ENCODE measurements at places on chromosomes 12 and 14.
A peak's percentile ranks its signal among the peaks of the same experiment; 100 is the strongest.

- DNase-seq, result no peak
Observed at GRCh38 chr12:58819345-58819744, 101.0 kb downstream of the LRIG3 start.

DNA sequence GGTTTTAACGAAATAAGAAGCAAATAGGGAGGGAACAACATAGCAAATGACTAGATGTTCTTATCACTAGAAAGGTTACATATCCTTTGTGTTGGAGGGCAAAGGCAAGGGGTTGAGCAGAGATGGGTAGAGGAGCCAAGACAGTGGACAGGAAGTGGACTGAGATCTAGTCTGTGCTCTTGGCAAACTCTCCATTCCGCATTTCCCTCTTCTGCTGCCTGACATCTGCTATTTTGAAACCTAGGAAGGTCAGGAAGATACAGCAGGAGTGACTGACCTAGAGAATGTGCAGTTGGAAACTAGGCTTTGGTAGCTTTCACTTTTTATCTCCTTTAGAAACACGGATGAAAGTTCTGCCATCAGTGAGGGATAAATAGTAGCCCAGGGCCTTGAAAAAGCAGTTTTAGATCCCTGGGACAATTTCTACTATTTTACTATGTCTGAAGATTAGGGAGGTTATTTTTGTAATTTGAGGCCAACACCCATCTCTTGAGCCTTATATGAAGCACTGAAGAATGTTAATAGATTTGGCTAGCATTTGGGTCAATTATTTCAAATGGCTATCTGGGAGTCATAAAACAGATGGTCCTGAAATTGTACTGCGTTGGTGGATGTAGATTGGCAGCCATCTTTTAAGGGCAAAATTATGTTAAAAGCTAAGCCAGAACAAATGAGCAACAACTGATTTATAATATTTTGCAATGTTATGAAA is 410.3 kb downstream of the PCNX1 start:
- DNase-seq, result no peak

GRCh38 chr12:52423661-52424500 is 10.3 kb downstream of the KRT75 start:
- DNase-seq, result no peak

DNA sequence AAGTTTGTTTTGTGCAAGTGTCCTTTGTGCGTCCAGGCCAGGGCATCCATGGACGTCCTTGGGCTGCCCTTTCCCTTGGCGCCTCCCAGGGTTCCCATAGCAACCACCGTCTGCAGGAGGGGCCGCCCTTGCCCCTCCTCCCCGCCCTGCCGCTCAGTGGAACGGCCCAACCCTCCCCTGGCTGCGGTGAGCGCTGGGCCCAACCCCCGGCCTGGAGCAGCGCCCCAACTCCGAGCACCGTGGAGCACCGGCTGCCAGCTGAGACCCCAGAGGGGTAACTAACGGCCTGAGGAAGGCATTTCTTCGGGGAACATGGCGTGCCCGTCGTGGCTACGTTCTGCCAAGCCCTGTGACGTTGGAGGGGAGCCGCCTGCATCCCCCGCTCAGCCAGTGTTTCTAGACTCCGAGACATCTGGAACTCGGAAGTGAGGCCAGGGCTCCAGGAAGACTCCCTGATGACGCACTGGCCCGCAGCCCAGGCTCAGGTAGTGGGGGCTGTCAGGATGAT is 5.3 kb upstream of the ACACB start:
- peak; percentile 30 for DNase-seq

DNA sequence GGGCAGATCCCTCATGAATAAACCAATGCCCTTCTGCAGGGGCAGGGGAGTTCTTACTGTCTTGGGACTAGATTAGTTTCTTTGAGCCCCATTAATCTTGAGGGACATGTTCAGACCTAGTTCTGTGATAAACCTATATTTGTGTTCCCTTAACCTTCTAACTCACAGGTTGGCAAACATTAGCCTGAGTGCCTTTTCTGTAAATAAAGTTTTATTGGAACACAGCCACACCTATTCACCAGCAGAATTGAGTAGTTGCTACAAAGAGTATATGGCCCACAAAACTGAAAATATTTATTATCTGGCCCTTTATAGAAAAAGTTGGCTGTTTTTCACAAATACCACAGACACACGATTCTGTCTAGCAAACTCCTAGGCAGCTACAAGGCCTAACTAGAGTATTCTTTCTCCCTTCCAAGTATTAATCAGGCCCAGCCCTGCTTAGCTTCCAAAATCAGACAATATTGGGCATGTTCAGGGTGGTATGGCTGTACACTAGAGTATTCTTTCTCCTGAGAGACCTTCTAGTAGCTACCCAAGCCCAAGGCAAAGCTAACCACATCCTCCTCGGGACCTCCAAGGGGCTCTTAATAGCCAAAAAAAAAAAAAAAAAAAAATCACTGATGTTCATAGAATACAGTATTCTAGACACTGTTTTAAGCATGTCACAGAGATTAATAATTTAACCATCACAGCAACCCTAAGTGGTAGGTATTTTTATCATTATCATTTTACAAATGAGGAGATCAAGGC is 199.3 kb upstream of the PWP1 start:
- DNase-seq, result no peak

- no peak for DNase-seq
Observed at GRCh38 chr14:34018564-34019244, 67.8 kb upstream of the EGLN3 start.

DNA sequence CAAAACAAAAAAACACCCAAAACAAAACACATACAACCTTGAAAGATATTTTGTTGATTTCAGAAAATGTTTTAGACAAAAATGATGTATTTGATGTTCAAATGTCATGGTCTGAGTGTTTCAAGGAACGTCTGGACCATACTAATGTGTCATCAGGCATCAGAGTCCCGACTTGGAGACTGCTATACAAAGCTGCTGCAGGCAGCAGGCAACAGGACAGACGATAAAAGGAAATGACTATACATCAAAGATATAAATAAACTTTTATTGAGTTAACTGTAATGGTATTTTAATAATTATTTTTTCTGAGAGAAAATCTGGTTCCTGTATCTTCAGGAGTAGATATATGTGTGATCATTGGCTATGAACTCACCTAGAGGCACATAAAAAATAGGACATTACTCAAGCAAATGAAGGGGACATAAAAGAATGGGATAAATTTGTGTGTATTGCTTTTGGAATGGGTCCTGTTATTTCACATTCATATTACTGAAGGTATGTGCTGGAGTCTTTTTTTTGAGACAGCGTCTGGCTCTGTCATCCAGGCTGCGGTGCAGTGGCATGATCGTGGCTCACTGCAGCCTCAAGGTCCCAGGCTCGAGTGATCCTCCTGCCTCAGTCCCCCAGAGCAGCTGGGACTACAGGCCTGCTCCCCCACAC is 87.3 kb upstream of the HECTD1 start:
- DNase-seq, result no peak

DNA sequence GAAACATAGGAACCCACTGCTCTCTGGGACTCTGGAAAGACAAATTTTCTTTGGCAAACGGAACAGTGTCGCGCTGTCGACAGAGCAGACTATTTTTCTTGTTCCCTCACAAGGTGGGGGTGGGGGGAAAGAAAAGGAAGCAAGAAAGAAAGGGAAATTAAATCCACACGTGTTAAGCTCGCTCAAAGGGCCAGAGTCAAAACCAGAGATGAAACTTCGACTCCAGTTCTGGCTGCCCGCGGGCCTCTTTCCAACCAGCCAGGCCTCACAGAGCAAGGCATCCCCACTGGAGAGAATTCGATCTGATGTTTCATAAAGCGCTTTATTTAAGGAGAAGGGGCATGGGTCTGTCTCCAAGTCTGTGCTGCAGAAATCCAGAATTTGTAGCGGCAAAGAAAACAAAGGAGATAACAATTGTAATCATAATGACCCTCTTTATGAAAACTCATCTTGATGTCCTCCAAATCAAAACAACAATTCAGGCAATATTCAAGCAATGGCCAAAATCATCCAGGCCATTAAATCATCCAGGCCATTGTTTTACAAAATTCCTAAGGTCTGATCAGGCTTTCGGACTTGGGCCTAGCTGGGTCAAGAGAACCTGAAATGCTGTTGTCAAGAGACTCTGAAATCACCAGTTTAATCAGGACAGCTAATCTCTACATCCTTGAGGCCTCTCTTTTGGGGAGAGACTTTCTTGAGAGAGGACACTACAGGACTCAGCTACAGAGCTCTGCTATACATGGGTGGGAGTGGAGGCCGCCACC is 5.3 kb upstream of the TBX5 start:
- no peak for DNase-seq

DNA sequence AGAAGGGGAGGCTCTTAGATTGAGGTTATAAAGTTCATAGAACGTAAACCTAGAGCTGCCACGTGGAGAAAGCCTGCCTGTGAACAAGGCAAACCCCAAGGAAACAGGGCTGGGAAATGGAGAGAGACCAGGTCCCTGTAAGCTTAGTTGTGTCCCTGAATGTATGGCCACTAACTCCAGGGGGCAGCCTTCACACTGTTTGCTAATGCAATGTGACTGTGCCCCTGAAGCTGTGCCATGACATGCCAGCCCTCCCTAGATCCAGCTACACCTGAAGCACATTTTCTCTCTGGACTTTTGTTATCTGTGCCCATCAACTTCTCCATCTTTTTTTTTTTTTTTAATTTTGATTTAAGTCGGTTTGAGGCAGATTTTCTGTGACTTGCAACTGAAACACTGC is 60.6 kb upstream of the TMCC3 start:
- no peak for DNase-seq

- no peak for DNase-seq
Observed at GRCh38 chr12:131923260-131923659, 5.8 kb upstream of the PUS1 start.

DNA sequence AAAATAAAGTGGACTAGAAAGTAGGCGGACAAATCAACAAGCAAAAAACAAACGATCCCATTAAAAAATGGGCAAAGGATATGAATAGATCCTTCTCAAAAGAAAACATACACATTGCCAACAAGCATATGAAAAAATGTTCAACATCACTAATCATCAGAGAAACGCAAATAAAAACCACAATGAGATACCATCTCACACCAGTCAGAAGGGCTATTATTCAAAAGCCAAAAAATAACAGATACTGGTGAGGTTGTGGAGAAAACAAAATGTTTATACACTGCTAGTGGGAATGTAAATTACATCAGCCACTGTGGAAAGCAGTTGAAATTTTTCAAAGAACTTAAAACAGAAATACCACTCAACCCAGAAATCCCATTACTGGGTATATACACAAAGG is 70.3 kb downstream of the RPS6KA5 start:
- DNase-seq, result no peak

DNA sequence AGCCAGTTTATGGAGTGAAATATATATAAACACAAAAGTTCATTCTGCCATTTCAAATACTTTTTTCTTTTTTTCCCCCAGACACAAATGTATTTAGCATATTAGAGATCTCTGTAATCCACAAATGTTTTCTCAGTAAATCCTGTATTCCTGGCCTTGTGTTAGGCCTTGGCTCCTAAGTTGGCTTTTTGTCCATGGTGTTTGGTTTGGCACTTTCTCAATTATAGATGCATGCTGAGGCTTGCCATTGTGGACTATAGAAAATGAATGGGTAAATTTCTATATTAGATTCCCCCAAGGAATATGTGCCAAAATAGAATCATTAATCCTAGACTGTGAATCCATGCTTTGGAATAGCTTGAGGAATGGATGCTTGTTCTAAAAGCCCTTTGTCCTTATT is 17.0 kb downstream of the RIC8B start:
- no peak for DNase-seq

DNA sequence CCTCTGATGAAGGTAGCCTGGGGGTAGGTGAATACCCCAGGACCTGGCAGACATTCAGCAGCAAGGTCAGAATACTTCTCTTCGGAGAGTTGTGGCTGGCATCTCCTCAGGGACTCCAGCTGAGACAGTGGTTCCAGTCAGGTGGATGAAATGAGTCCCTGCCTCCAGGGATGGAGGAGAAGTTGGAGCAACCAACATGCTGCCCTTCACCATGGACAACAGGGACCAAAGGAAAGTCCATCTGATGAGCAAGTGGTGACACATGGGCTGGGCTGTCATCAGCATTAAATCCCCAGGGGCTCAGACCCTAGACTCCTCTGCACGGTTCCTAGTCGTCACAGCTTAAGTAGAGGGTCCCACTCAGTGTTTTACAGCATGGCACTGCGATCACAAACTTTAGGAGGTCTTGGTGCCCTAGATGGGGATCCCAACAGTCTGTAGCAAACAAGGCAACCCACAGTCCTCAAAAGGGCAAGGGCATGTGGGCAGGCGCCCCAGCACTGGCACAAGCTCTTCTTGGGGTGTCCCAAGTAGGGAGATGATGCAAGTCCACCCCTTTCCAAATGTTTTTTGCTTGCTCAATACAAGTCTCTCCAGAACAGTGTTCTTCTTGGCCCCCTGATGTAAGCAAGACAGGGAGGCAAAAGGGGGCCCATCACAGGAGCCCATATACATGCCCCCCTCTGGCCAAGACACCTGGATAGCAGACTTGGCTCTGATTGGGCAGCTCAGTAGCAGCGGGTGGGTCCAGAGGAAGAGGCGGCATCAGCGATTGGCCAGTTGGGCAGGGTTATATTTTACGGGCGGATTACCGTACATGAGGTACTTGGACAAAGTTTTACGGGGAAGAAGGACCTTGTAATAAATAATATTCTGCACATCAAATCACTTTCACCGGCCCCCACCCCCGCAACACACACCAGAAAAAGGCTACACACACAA is 10.8 kb upstream of the CDH24 start:
- DNase-seq, result no peak

DNA sequence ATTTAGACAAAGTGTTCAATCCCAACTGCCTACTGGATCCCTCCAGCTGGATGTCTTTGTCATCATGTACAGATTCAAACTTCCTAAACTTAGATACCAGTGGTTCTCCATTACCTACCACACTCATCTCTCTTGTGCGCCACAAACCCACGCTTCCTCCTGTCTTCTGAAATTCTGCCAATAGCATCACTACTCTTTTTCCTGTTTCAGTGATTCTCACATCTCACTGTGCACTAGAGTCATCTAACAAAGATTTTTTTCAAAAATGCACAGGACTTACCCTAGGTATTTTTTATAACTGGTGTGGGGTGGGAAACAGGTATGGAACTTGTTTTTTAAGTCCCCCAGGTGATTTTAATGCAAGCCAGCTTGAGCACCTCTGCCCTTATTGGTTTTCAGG is 5.9 kb downstream of the PSMB5 start:
- no peak for DNase-seq

DNA sequence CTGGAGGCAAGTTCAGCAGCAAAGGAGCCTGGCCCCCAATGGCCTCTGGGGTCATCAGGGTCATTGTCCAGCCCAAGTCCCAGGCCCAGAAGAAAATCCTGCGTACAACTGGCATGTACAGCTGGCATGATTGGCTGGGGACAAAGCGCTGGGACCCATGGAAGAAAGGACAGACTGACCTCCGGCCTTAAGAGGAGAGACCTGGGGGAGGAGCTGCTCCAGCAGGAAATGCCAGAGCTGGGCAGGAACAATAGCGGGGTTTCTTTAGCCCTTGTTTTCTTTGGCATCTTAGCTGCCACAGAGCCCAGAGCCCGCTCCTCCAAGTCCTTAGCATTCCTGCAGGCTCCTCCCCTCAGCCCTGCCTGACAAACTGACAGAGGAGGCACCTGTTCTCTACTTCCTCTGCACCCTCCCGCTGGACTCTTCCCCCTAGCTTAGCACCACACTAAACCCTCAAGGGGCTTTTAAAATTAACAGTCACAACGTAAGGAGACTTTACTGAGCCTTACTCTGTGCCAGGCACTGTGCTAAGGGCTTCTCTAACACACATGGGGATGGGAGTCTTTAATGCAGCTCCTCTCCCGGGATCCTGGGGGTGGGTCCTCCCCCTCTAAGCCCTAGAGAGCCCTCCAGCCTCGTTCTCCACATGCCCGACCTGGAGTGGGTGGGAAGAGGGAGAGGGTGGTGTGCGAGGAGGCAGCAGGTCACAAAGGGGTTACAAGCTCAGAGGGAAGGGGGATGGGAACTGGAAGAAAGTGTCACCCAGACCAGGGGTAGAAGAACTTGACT is 1.8 kb upstream of the AQP5 start:
- DNase-seq, result no peak

GRCh38 chr12:54546511-54546910 is 2.9 kb upstream of the PDE1B start:
- DNase-seq, result no peak
